Stimulated activated CD4-positive, alpha-beta T cell treated with anti-CD3 and anti-CD28 coated beads, Interleukin-12 subunit alpha, Interleukin-12 subunit beta, amount 100 ng/mL, for 4 hours (primary cell): ENCODE measurements at places on chromosomes 4 and X.

GRCh38 chr4:180828455-180829018 lies 1414.7 kb upstream of the TENM3 start:
- DNase-seq, result no peak

- DNase-seq, result no peak
These were observed 4.2 kb upstream of the GATA1 start for GRCh38 chrX:48782216-48782615.

- no peak for DNase-seq
These were observed at the start of gene PDLIM3 for GRCh38 chr4:185534866-185535611. Gene PDLIM3 (minus strand): TSS chr4:185535507. CDS start chr4:185535434, 73 bp downstream.

- peak; percentile 24 for DNase-seq
These were observed 8.7 kb downstream of the RIPPLY1 start for GRCh38 chrX:106894392-106894909.

DNA sequence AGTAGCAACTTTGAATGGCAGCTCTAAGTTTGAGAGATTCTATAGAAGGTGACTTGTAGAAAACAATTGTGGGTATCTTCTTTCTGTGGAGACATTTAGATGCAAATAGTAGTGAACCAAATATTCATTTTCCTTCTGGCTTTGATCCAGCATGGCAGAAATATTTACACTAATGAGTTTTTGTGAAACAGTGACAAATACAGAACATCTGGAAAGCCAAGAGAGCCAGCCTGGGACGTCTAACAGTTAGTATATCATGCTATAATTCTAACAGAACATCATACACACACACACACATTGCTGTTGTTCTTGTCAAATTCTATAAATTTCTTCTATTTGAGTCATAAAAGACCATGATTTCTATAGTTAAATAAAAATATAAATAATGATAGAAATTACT lies 1777.9 kb downstream of the ARAP2 start:
- DNase-seq, result no peak

DNA sequence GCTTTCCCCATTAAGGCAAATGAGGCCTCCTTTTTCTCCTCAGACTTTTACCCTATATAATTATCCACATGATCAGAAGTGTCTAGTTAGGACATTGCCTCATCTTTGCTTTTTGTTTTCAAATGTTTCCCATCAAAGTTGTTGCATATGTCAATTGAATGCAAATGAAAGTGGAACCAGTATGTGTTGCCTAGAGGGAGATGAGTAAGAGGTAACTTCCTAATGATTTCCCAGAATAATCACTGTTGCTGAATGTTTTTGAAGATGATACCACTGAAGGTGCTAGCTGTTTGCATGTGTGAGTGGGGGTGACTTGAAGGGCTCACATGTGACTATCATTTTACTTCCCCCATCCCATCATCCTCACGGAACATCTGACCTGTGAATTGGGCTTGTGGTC lies 33.9 kb downstream of the PAK3 start:
- DNase-seq, result no peak

DNA sequence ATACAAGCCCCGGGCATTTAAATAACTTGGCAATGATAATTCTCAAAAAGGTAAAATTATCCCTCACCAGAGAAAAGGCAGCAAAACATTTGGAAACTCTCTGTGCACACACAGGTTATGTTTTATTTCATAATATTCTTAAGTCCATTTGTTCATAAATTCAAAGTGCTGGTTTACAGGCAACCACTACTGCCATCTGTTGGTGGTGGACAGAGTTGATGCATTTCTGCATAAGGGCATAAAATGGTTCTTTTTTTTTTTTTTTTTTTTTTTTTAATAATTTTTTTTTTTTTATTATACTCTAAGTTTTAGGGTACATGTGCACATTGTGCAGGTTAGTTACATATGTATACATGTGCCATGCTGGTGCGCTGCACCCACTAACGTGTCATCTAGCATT lies 31.5 kb upstream of the IL21 start:
- peak; percentile 40 for DNase-seq

DNA sequence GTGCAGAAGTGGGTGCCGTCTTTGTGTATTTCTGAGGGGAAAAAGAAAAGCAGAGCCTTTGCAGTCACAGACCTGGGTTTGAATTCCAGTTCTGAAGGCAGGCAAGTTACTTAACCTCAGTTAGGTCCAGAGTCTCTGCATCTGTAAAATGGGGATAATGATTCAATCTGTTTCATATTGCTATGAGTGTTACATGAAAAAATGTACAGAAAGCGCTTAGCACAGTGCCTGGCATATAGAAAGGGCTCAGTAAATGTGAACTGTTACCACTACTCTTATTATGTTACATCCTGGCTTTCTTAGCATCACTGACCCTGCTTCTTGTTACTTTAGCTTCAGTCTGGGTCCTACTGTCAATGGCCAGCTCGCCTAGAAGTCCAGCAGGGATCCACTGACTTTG lies 45.9 kb downstream of the DOCK11 start:
- DNase-seq, result no peak

GRCh38 chr4:82998898-82999297 lies 11.7 kb downstream of the LIN54 start:
- DNase-seq, result no peak

DNA sequence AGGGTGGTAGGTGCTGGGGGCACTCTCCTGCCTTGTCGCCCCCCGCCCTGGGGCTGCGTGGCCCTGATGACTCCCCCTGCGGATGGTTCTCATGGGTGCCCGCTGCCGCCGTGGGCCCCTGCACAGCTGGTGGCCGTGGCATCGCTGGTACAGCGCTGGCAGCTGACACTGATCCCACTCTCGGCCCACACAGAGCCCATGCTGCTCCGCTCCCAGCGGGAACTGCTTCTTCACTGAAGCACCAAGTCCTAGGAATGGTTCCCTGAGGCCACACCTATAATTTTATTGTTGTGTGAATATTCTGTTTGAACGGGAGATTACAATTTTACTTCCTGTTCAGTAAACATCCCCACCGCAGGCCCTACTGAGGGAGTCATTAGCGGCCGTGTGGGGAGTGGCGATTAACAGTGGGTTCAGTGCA lies 138.6 kb upstream of the NKX1-1 start:
- no peak for DNase-seq

- DNase-seq, result no peak
These were observed 13.6 kb upstream of the TMEM156 start for GRCh38 chr4:39045827-39046221.
